ENCODE measurements at places on chromosomes 16 and 17.

- DNase-seq: no peak
Observed at GRCh38 chr17:10598621-10599020, 49.2 kb upstream of the MYH2 start.

GRCh38 chr16:47037396-47037745 lies 63.9 kb upstream of the DNAJA2 start:
- peak; percentile 25 for DNase-seq

GRCh38 chr17:4811471-4811870 lies 4.5 kb downstream of the PLD2 start:
- DNase-seq: no peak

DNA sequence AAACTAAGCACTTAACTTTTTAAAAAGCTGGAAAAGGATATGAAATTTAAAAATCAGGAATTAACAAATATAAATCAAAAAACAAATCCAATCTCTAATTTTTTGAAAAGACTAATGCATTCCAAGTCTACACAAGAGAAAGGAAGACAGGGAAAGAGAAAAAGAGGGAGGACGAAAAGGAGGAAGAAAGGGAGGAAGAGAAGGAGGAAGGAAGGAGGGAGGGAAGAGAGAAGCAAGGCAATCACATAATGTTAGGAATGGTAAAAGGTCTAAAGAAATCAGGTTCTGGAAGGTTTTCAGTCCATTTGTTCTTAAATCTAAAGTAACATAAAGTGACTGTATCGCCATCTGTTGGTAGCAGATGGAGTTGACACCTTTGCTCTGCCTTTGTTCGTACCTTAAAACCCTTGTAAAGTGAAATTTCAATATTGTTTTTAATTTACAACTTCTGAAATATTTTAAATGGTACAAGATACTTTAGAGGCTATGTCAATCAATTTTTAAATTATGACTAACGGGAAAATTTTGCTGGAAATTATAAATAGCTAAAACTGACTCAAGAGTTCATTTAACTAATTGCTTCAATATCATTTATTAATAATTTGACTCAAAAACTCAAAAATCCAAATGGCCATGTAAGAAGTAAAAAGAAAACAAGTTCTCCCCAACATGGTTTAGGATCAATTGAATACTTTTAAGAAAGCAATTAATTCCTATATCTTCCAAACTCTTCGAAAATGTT lies 20.4 kb upstream of the CDYL2 start:
- no peak for DNase-seq

DNA sequence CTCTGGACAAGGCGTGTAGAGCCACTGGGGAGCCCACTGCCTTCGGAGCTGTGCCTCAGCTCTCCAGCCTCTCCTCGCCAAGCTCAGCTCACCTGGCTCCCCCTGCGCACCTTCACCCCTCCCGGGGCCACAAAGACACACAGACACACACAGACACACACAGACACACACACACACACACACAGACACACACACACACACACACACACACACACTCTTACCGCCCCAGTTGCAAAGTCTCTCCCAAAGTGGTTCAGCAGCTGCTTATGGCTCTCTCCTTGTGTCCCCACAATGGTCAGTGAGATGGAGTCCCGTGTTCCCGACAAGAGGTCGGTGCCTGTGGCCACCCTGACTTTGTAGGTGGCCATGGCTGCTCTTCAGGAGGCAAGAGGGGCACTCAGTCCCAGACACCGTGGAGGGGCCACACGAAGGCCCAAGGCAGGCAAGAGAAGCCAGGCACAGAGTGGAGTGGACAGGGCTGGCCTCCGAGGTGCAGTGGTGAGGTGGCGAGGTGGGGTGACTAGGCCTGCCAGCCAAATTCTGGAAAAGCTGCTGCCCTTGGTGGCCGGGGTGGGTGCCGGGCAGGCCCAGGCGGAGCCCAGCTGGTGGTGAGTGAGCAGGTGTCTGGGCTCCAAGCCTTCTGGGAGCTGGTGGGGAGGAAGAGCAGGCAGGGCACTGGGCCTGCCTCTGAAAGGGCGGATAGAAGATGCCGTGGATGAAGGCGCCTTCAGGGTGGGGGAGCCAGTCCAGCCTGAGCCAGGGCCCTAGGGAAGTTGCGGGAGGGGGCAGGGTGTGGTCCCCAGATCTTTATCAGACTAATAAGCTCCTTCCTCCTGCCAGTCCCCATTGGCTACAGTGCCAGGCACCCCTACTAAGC lies at the start of gene ALOX12B:
Gene ALOX12B, minus strand, starts transcription at position 642 of the 877 bp plus-strand sequence. Its CDS starts 274 bp downstream, at position 368.
- DNase-seq: no peak

DNA sequence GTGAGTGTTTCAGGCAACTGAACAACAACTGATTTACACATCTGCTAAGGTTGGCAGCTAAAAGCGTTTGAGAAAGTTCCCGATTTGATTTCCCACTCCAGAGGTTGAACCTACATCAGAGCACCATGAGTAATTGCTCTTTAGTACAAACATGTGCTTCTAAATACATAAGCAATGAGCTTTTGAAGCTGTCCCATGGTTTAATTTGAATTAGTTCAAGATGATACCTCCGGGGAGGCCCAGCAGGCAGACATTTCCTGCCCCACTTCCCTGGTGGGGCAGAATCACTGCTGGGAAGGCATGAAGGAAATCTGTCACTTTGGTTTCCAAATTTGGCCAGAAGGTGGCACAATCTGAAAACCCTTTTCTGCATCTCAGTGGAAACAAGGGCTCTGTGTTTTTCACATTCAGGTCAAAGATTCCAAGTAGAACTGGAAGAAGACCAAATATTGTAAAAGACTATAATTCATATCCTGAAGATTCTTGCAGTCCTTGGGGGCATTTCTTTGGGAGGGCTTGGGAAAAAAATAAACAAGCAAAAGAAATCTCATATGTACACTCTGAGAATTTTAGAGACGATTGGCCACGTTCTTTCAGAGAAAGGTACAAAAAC lies 176.2 kb upstream of the FAM20A start:
- no peak for DNase-seq

GRCh38 chr16:12417815-12418211 lies 385.9 kb downstream of the CPPED1 start:
- no peak for DNase-seq

- DNase-seq: no peak
Observed at GRCh38 chr17:77769762-77770161, 188.7 kb upstream of the TNRC6C start.

GRCh38 chr17:79090443-79091225 lies 16.0 kb downstream of the ENGASE start:
- no peak for DNase-seq

GRCh38 chr16:529012-529575 lies 1.6 kb downstream of the CAPN15 start:
- DNase-seq: no peak

DNA sequence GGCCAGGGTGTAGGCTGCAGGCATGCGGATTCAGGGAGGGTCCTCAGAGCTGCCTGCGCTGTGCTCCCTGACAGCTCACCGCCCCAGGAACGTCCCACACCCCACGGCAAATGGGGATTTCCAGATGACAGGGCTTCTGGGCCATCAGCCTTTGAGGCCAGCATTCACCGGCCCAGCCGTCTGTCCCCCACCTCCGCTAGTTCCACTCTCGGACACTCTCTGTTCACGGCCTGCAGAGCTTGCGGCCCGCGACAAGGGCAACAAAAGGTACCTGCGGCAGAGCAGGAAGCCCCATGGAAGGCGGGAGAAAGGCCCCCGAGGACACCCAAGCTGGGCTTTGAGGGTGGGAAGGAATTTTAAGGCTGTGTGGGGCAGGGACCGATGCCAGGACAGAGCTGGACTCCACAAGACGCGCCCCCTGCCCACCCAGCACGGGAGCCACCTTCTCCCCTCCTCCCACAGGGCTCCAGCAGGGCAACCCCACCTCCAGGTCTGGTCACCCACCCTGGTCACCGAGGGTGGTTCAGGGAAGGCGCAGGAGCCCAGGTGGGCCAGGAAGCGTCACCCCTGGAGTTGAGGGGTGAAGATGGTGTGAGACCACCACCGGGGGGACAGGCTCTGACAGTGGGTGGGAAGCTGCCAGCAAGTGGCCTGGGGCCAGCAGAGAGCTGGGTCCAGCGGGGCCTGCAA lies 5.6 kb upstream of the CYBA start:
- DNase-seq: no peak

DNA sequence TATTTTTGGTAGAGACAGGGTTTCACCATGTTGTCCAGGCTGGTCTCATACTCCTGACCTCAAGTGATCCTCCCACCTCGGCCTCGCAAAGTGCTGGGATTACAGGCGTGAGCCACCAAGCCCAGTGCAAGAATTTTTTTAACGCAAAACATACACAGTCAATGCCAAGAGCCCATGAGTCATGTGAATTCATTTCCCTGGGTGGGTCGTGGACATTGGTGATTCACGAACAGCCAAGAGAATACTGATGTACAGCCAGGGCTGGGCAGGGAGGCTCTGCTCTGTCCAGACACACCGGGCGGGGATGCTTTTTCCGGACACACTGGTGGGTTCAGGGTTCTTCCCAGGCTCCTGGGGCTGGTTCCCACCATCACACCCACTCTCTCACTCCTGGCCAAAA lies 17.7 kb downstream of the SLC38A8 start:
- no peak for DNase-seq

DNA sequence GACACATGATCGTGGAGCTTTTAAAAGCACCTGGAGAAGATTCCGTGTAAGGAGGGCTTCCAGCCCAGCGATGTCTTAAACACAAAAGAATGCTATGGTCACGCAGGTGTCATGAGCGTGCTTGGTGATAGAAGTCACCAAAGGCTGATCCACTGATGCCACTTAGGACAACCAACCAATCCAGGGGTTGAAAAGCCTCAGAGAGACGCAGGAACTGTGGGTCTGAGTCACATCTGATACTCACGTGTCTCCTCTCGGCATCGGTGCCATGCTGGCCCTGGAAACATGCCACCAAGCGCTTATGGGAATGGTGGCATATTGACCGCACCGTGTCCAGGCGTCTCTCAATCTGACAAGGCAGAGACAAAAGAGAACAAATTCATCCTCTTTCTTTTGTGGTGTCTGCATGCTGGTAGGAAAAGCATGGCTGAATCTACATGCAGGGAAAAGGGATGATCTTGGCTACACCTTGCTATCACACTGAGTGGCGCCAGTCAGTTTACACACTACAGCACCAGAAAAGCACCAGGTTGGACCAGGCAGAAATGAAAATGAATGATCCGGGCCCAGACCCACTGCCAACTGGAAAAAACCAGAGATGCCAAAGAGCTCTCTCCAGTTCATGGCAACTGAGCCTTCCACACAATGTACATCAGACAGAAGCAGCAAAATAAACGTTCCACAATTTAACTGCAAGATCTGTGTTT lies 38.0 kb downstream of the ARHGAP17 start:
- no peak for DNase-seq

GRCh38 chr17:14011740-14012405 lies 57.4 kb upstream of the COX10 start:
- DNase-seq: no peak

DNA sequence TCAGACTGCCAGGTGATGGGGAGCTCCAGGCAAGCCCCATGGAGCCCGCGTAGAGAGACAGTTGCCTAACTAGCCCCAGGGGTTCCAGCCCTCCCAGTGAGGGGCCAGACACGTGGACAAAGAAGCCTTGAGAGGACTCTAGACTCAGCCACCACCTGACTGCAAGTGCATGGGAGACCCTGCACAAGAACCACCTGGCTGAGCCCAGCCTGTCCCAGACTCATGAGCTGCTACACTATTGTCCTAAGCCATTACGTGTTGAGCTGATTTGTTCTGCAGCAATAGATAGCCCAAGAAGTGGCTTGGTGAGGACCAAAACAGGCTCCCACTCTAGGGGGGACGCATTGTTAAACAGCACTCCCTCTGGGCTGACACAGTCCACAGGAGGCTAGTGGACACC lies 37.6 kb upstream of the KLHDC4 start:
- no peak for DNase-seq

DNA sequence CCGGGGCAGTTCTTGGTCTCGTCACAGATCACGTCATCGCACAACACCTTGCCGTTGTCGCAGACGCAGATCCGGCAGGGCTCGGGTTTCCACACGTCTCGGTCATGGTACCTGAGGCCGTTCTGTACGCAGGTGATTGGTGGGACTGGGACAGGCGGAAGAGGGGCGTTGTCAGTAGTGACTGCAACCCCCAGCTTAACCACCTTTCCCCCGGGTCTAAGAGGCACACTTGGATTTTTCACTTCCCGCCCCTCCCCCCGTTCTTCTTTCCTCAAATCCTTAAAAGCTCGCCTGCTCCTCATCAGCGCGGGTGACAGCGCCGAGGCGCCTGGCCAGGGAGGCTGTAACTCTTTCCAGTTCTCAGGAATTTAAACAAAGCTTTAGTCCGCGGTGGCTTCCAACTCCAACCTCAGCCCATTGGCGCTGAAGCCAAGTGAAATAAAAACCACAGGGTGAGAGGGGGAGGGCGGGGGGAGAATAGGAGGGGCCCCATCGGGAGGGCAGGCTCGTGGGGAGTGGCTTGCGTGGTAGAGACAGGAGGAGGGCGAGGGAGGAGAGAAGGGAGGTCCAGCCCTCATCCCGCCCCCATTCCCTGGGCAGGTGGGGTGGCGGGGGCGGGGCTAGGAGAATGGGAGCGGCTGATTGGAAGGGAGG lies 1.5 kb downstream of the COL1A1 start:
- peak; percentile 24 for DNase-seq

DNA sequence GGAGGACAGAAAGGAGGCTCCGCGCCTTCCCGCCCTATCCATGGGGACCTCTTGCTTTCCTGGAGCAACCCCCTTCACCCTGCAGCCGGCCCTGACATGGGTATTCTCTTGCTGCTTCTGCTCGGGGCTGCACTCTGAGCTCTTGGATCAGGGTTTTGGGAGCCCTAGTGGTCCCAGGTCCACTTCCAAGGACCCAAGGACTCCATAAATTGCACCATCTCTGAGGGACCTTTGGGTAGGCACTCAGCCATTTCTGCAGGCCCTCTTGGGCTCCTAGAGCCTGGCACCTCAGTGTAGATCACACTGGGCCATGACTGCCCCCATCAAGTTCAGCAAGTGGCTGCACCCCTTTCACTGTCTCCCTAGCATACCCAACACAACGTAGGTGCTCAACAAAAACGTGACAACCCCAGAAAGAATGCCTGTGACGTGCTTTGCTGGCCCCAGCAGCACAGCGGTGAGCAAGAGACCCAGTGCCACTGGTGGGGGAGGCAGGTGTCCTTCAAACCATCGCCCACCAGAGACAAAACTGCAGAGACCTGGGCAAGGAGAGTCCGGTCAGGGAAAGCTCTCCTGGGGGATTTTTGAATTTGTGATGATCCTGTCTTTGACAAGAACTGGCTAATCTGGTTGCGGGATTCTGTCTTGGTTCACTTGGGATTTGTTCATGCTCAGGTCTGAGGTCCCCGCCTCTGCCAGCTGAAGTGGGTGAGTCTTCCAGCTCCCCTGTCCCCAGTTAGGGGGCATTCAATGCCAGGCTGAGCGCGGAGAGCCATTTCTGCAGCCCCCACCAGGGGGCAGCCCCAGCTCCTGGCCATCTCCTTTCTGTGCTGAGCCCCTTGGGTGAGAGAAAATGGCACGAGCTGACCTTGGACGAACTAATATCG lies 2.5 kb upstream of the RAB11FIP4 start:
- DNase-seq: no peak

DNA sequence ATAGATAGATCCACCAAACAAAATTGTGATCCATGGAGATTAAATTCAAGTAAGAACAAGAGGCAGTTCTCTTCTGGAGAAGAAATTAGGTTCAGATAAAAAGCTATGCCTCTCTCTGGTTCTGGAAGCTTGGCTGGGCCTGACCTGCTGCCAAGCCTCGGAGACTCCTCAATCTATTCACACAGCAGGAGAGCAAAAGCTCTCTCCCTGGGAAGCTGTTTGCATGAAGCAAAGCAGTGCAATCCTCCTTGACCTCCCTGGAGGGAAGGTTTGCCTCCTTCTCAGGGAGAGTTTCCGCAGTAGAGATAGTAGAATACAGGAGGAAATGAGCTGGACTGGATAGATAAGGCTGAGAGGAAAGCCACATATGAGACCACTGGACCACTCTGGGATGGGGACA lies 78.1 kb upstream of the GNAO1 start:
- no peak for DNase-seq
